ENCODE measurements at places on chromosomes 7 and 10.

DNA sequence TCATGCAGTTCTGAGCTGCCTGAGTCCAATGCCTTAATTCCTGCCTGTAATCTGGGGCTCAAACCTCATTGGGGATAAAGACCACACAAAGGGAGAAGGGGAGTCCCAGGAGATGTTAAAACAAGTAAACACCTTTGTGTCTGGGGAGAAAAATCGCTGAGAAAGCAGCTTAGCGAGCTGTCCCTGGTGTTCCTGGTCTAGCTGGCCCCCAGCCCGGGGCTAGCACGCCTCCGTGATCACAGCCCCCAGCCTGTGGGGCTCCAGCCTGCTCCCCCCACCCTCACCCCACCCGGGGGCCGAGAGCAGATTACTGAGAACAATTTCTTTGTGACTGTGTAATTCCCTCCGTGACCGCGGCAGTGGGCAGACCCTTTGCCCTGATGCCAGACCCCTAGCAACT is 24.8 kb downstream of the DPCD start:
- DNase-seq = no peak

- DNase-seq = no peak
These were observed 56.2 kb downstream of the PARP12 start for GRCh38 chr7:140006600-140006999.

DNA sequence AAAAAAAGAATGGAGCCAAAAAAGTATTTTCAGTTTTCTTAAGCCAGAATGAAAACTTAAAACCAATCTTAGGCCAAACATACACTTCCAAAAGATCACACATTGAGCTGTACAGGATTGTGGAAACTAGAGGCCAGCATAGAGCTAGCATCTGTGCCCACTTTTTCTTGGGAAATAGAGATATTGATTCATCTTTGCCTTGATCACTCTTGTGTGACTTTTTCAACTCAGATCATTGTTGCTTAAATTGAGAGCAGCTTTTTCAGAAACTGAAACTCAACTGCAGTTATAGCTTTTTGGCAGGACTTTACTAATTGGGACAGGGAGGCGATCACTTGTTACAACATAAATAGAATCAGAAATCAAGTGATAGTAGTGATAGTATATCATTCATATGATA is 132.2 kb downstream of the PRKG1 start:
- DNase-seq = no peak

DNA sequence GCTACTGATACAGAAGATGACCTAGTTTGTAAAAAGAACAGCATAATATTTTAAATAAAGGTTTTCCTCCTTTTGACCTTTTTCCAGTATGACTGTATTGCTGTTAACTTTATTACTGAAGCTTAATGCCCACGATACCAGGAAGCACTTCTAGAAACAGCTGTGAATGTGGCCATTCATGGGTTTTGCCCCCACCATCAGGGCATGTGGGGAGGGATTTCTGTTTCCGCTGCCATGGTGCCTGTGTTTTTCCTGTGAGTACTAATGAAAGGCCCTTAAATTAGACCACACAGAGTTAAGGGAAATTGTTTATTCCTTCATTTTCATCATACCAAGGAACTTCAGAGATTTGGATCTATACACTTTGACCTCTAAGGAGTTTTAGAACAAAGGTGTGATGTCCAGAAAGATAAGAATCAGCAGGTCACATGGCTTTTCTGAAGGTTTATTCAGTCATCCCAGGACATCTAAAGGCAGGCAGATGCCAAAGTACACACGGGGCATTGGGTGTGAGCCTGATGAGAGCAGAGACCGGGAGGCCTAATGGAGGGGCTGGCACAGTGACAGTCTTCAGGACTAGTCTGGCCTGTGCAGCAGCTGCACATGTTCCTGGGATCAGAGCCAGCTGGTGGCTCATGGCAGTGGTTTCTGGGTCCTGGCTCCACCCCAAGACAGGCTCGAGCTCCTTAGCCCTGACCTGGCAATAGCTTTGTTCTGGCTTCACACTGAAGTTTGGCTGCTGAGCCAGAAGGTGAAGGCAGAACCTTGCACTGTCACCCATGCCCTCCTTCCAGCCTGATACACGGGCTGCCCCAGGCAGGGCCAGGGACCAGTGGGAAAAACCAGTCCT is 190.9 kb downstream of the REEP3 start:
- no peak for DNase-seq

- no peak for DNase-seq
These were observed 1.9 kb downstream of the VGF start for GRCh38 chr7:101163279-101164070.

DNA sequence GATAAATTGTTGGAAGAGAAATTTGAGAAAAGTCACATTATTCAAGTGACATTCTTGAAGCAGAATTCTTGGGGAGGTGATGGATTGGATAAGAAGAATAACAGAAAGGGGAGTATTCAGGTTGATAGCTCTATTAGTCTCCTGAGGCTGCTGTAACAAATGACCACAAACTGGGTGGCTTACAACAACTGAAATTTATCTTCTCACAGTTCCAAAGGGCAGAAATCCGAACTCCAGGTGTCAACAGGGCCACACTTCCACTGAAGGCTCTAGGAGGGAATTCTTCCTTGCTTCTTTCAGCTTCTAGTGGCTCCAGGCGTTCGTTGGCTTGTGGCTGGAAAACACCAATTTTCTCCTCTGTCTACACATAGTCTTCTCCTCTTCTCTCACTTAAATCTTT is 99.8 kb downstream of the TES start:
- DNase-seq = no peak

DNA sequence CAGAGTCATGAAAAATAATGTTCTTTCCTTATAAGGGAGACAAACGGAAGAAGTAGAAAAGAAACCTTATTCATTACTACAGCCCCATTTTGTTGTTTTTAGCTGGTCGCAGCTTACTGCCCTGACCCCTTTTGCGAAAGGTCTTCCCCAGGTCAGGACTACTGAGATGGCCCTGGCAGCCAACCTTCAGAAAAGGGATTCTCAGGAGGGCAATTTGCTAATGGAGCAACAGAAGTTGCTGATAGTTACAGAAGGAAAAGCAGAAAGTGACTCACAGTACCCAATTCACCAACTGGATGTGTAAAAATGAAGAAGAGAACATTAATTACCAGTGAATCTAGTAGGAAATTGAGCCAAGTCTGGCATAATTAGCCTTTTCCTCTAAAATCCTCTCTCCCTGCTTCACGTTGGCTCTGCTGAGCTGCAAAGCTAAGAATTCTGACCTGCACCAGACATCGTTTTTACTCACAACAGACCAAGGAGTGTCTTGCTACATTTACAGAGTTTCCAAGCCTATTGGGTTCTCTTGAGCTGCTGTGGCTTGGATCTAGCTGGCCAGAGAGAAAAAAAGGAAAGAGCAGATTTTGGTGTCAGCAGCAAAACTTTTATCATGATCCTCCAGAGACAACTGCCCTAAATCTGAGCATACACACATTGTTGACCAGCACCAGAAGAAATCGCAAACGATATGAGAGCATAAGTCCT is 499.9 kb upstream of the FZD8 start:
- no peak for DNase-seq

GRCh38 chr7:83427884-83428283 is 221.1 kb downstream of the SEMA3E start:
- no peak for DNase-seq

DNA sequence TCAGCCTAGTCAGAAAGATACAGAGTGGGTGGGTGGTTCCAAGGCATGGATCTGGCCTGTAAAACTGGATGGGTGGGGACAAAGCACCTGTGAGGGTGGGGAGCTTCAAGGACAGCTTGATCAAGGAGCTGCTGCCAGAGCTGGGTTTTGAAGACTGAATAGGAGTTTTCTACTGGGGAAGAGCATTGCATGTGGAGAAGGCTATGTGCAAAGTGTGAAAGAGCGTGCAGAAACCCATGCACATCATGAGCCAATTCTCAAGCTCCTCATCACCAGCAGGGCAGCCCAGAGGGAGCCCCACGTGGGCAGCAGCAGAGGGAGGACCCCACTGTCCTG is 58.6 kb downstream of the PDGFA start:
- no peak for DNase-seq

DNA sequence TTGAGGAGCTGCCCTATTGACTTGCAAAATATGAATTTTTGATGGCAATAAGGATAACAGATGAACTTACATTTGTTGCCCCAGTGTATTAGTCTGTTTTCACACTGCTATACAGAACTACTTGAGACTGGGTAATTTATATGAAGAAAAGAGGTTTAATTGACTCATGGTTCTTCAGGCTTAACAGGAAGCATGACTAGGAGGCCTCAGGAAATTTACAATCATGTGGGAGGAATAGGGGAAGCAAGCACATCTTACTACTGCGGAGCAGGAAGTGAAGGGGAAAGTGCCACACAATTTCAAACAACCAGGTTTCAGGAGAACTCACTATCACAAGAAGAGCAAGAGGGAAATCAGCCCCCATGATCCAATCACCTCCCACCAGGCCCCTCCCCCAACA is 57.9 kb downstream of the ZNF22 start:
- no peak for DNase-seq

GRCh38 chr7:66800591-66800990 is 60.1 kb downstream of the RABGEF1 start:
- no peak for DNase-seq

- DNase-seq = peak; percentile 4
These were observed 147.1 kb upstream of the GHITM start for GRCh38 chr10:83991986-83992753.

DNA sequence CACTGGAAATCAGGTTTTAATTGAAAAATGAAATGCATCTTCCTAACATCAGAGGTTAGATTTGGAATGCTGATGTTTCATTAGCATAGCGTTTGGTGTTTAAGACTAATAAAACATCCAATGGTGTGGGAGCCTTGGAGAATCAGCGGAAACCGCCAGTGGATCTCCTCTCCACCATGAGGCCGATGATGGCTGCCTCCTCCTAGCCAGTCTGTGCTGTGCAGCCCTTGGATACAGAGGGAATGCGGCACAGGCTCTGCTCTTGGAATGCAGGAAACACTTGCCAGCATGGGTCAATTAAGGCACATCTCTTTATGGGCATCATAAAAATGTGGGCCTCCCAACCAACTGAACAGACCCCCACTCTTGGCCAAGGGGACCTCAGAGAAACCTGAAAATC is 259.9 kb downstream of the GLRX3 start:
- no peak for DNase-seq

GRCh38 chr10:112461029-112461887 is 14.2 kb downstream of the VTI1A start:
- peak; percentile 37 for DNase-seq

DNA sequence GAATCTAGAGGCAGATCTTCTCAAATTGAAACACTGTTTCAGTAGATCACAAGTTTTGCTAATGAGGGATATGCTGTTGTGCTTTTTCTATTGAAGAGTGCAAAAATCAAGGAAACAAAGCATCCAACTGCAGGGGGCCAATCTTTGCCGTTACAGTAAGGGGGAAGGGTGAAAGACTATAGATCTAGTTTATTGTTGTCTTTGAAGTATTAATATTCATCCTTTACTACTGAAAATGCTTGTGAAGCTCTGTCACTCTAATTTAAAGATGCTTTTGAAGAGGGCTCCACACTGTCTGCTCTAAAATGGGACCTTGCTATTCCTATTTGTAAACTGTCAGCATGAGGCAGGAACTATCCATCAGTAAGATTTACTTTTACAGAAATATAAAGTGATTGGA is 110.3 kb downstream of the MBL2 start:
- DNase-seq = no peak

DNA sequence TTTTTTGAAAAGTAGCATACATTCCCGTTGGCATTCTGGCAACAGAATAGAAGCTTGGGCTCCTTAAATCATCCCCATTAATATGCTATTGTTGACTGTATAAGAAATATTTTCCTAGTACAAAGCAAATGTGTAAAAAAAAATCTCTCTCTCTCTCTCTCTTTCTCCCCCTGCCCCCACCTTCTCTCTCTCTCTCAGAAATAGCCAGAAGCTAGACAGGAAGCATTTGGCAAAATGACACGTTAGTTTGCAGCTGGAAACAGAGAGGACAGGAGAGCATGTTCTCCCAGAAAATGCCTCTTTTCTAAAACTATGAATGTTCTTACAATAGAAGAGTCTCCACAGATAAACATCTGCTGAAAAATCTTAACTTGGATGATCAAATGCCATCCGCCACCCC is 59.6 kb upstream of the AKR1E2 start:
- no peak for DNase-seq

- no peak for DNase-seq
These were observed 8.0 kb downstream of the SLC18A2 start for GRCh38 chr10:117248750-117249465.

DNA sequence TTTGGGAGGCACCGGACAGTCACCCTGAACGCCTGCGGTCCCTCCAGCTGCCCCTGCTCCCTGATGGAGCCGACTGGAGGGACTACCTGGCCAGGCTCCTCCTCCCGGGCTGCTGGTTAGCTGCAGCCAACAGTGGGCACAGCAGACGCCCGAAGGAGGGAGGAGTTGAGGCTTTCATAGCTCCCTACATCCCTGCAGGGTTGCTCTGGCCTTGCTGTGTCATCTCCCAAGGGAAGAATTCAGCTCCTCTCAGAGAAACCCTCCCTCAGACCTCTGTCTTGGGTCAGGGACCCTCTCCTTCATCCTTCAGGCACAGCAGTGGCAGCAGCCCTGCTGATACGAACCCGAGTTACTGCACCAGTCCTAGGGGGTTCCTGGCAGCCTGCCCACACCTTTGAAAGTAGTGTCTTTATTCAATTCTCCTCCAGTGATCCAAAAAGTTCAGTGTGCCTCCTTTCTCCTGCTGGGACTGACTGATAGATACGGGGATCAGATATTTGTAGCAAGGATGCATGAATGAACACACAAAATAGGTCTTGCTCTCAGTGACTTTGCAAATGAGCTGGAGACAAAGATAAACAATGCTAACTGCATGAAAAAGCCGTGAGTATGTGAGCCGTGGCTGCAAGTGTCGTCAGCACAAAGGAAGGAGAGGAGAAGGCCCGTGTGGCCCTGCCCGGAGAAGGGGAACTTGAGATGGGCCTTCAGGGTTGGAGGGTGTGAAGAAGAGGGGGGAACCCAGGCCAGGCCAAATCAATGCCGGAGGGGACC is 136.6 kb downstream of the PRKAG2 start:
- DNase-seq = no peak

Data from stimulated activated CD8-positive, alpha-beta memory T cell treated with anti-CD3 and anti-CD28 coated beads, Interleukin-2, amount 100 ng/mL, for 48 hours (primary cell).